ENCODE measurements at places on chromosomes 16 and 17. TPM values are rescaled to one million over a fixed set of nuclear protein-coding genes. Genes with fewer than 3 reads are reported as not detected.

CTRL gene
- total RNA-seq: 0.75 TPM

SLC5A11 gene
- total RNA-seq: not detected

CACNG1 gene
- total RNA-seq: not detected

MYH13 gene
- total RNA-seq: not detected

TAT gene
- not detected for total RNA-seq

TIGD7 gene
- total RNA-seq: 7.5 TPM

KCNH4 gene
- total RNA-seq: not detected

CACNG3 gene
- total RNA-seq: not detected

NPIPB8 gene
- 0.87 TPM for total RNA-seq

KRTAP1-1 gene
- not detected for total RNA-seq

KRTAP2-1 gene
- total RNA-seq: not detected

CCDC40 gene
- 2.9 TPM for total RNA-seq

TLCD3B gene
- 0.19 TPM for total RNA-seq

SLFN14 gene
- not detected for total RNA-seq

PRR29 gene
- total RNA-seq: 1.5 TPM

ZSCAN32 gene
- total RNA-seq: 9.9 TPM

JUP gene
- 22.9 TPM for total RNA-seq

HAS3 gene
- total RNA-seq: 0.66 TPM

PMP22 gene
- 53.6 TPM for total RNA-seq

ACSM3 gene
- 0.79 TPM for total RNA-seq

CDH5 gene
- 16.1 TPM for total RNA-seq

KLHL10 gene
- total RNA-seq: not detected

Measured in aortic smooth muscle cell (primary cell).